ENCODE measurements at places on chromosomes 13 and 19.
A peak's percentile ranks its signal among the peaks of the same experiment; 100 is the strongest.

GRCh38 chr19:33193865-33194362 is at the start of gene LRP3:
LRP3 (plus strand) TSS chr19:33194330; CDS start chr19:33194786, 456 bp downstream.
- peak; percentile 24 for DNase-seq

GRCh38 chr19:8373867-8374813 is 10.2 kb downstream of the ANGPTL4 start:
- no peak for DNase-seq

DNA sequence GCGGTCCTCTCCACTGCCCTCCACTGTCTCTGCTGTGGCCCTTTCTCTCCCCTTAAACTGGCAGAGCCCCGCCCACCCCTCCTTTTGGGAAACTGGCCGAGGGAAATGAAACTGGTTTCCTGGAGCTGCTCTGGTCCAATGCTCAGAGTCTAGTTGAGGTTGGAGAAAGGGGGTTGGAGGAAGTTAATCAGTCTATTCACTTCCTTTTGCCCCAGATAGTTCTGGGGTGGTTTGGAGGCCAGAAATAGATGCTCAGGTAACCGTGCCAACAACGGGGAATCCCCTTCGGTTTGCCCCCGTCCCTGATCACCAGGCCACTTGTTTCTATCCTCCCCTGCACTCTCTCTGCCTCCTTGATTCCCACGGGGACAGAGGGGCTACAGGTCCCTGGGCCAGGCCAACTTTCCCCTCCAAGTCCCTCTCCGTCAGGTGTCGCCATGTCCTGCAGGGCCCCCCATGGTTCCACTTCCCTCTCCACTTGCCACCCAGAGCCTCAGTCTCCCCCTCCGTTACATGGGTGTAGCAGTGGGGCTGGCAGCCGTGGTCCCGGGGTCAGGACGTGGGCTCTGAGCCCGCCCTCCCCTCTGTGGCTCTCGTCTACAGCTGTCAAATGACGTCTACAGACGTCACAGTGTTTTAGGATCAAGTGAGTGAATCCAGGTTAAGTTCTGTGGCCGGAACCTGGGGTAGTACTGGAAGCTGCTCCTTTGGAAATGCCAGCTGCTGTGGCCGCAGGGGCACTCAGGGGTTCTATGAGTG is at the start of gene IL4I1:
IL4I1 (minus strand) TSS at position 25 of the 759 bp plus-strand sequence. CDS start 727 bp downstream, outside the sequence.
- no peak for DNase-seq

GRCh38 chr13:44040070-44040817 is 160.5 kb downstream of the LACC1 start:
- no peak for DNase-seq

GRCh38 chr19:30648866-30649862 is 277.0 kb downstream of the ZNF536 start:
- DNase-seq, result no peak

- no peak for DNase-seq
Observed at GRCh38 chr13:21445759-21446158, 13.3 kb downstream of the ZDHHC20 start.

- DNase-seq, result no peak
Observed at GRCh38 chr19:1655987-1656608, 3.7 kb upstream of the TCF3 start.

DNA sequence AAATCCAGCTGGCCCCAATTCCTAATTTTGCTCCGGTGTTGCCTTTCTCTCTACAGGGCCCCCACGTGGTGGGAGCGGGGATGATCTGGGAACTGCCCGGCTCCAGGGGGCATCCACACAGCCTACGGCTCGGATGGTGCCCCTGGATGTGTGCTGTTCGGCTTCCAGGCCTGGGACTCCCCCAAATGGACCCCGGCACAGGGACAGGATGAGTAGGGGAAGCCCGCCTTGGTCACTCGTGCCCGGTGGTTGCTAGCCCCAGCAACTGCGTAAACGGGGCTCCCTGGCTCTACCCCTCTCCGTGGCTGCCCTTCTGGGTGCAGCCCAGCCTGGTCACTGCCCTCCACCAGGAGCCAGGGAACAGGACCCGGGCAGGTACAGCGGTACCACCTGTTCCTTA is 111.5 kb downstream of the TEX26 start:
- no peak for DNase-seq

GRCh38 chr19:51546650-51547396 is 15.4 kb upstream of the SIGLEC6 start:
- no peak for DNase-seq

- DNase-seq, result no peak
Observed at GRCh38 chr13:35266412-35266811, 210.1 kb downstream of the MAB21L1 start.

GRCh38 chr13:69903081-69903480 is 204.5 kb upstream of the ATXN8OS start:
- DNase-seq, result no peak

GRCh38 chr13:97534540-97534939 is 100.6 kb downstream of the RAP2A start:
- no peak for DNase-seq
